Activated CD8-positive, alpha-beta memory T cell treated with anti-CD3 and anti-CD28 coated beads for 48 hours (primary cell): ENCODE measurements at places on chromosomes 2 and 18.
A peak's percentile ranks its signal among the peaks of the same experiment; 100 is the strongest.

- DNase-seq: no peak
Measured at GRCh38 chr2:173584676-173585458, 230.2 kb downstream of the CDCA7 start.

DNA sequence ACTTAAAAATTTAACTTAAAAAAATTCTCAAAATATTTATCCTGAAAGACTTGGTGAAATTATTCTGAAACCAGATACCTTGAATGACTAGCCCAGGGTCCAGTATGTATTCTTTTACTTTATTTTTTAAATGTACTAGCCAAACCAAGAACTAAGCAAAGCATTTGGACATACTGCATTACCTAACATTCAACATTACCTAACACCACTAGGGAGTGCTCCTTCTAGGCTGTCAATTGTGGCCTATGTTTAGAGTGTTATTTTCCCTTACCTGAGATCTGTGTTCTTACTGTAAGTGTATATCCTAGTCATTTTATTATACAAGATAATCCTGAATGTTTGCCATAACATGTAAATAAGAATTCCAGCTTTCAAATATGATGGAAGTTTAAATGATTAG, 496.6 kb downstream of the PTPRM start:
- no peak for DNase-seq

DNA sequence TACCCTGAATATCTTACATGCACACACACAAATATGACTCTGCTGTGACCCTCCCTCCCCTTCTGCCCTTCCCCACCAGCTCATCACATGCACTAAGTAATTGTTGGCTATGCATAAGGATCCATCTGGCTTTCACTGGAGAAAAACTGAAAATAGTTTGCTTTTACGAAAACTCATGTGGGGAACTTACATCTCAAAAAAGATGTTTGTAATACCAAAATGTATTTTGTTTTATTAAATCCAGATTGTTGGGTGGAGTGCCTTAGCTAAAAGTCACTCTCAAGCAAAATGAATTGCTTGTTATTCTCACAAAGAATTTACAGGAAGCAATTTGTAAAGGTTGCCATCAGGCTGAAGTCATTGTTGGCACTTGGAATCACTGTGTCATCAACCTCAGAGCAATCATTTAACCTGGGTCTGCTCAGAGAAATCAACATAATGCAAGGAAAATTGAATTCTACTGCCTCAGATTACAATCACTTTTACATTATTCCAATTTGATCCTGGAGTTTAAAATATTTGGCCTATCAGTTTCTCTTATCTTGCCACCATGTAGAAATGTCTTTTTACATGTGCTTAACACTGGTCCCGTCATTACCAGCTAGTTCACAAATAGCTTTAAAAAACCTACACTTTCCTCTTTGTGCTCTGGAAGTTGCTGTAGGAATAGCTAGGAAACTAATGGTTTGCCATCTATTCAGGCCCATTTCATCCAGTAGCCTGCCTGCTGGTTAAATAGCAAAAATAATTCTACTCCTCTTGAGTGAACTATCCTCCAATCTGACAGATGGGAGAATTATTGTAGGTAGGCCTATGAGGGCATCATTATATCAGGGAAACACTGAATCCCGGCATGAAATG, 90.3 kb upstream of the TMEM17 start:
- DNase-seq: no peak

- no peak for DNase-seq
Measured at GRCh38 chr2:5764041-5764440, 71.9 kb downstream of the SOX11 start.

DNA sequence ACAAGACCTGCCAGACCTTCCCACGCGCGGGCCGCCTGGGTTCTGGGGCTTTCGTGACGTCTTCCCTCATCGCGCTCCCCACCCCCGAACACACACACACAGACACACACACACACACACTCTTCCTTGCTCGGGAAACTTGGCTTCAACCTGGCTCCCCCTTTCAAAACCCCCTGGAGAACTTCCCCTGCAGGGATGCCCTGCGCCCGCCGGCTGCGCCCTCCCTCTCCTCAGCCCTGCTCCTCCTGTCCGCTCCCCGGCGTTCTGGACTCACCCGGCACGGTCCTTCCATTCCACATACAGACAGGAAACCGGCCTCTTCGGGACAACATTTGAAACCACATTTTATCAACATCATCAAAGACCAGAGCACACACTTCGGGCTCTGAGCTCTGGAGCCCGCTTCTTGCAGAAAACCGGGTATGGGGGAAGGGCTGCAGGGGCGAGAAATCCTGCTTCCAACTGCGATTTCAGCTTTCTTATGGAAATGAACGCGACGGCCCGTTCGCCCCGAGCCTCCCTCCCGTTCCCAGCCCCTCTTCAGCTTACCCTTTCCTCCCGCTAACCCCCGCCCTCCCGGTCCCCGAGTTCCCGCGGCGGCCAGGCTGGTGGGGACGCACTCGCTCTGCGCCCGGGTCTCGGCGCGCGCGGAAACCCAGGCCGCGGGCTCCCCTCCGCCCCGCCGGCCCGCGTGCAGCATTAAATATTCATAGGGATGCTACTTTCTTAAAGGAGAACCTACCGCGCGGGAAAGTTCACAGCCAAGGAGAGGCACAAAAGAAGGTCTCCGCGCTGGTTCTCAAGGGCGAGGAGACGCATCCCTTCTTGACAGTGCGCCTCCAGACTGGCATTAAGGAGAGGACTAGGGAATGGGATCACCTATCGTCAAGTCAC, 18.3 kb downstream of the POU3F3 start:
- DNase-seq: no peak

DNA sequence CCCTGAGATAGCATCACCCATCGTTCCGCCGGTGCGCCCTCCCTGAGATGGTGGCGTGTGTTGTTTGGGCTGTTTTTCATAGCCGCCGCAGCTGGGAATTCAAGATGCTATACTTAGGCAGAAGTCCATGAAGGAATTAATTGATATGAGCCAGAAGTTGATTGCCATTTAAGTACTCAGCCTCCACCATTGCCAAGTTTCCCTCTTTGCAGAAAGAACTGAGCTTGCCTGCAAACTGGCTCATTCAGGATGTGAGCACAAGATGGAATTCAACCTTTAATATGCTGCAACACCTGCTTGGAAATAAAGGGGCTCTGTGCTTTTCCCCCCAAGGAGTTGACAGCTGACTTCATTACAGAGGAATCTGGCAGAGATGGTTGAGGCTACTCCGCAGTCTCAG, 295.5 kb downstream of the ZNF521 start:
- DNase-seq: no peak

GRCh38 chr2:36672199-36672598, 24.3 kb upstream of the VIT start:
- no peak for DNase-seq

GRCh38 chr2:29699045-29699444, 222.3 kb downstream of the ALK start:
- no peak for DNase-seq

DNA sequence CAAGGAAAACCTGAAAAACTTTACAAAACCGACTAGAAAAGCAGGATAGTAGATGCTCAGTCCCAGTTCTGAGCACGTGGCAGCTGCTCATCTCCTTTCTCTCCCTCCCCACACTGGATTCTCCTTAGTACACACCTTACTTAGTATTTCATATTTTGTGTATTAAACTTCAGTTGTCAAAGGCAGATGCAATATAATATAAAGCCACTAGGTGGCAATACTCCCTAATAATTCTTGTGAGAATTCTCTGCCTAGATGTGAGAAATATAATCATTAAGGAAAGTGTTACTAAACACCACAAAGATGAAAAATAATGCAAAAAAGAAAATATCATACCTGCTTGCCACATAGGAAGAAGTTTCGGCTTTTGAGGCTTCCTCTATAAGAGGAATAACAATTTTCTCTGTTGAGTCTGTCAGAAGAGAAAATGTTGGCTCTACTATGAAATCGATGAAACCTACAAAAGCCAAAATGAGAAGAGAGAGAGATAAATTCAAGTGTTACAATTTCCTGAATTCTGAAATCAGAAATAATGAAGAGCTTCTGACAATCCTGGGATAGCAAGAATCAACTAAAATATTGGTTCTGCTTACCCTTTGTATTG, 200.6 kb downstream of the PPP1R1C start:
- no peak for DNase-seq

DNA sequence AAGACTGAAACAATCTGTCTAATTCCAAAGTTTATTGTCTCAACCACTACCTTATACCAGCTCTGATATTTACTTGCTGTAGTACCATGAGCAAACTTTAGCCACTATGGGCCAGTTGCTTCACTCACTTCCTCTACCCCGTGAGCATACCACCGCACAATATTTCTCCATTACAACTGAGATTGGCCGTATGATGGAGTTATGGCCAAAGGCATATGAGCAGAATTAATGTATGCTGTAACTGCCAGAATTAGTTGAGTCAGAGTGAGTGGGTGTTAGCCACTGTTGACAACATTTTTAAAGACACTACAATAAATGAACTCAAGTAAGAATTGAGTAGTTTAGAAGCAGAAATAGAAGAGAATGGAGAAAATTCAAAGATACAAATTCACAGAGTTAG, 69.7 kb downstream of the LRATD1 start:
- no peak for DNase-seq

- DNase-seq: no peak
Measured at GRCh38 chr2:144516411-144516980, 3.4 kb downstream of the ZEB2 start.

- no peak for DNase-seq
Measured at GRCh38 chr2:46068636-46069035, 228.6 kb upstream of the EPAS1 start.

- peak; percentile 49 for DNase-seq
Measured at GRCh38 chr2:239298116-239298804, 102.6 kb downstream of the HDAC4 start.

DNA sequence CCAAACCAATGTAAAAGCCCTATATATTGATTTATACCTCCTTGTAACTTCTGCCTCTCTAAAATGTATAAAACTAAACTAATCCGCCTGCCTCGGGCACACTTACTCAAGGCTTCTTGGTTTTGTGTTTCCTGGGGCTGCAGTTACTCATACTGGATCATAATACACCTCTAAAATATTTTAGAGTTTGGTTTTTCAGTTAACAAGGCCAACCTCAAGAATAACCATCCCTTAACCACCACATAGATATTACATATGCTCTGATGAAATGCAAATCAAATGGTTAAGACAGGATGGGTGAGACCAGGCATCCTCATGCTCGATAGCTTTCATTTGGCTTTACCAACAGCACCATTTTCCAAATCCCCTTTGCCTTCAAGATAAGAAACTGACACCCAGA, 46.4 kb downstream of the UXS1 start:
- DNase-seq: no peak

GRCh38 chr2:199940373-199940772, 14.9 kb downstream of the TYW5 start:
- no peak for DNase-seq

GRCh38 chr2:178526256-178526655, 46.0 kb downstream of the PLEKHA3 start:
- no peak for DNase-seq

GRCh38 chr2:128304715-128305554, 13.7 kb downstream of the HS6ST1 start:
- no peak for DNase-seq

DNA sequence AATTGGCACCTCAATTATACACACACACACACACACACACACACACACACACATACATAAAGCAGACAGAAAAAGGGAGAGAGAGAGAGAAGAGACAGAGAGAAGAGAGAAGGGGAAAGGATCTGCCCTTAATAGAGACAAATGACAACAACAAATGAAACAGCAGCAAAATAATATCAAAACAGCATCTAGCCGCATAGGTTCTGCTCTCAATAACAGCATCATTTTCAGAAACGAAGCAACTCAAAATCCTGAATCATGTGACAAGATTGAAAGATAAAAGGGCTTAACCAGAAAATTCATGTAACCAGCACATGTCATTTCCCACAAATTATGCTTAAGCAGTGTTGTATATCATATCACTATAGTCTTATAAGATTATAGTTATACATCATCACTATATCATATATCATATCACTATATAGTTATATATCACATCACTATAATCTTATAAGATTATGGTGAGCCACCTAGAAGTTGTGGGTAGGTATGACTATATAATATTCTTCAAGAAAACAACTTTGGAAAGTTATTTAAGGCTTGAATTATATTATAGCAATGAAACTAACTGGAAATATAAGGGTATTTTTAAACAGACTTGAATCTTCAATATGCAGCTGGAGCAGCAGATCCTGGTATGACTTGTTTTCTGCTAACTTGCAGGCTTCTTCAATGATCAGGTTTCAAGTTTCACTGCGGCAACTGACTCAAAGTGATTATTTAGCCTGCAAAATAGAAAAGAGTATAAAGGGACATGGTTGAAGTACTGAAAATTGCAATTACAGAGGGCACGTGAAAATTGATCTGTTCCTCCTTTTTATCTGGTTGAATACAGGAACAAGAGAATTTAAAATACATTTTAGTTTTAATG, 16.1 kb upstream of the VPS54 start:
- DNase-seq: no peak

- no peak for DNase-seq
Measured at GRCh38 chr18:37487400-37487867, 78.2 kb downstream of the CELF4 start.

DNA sequence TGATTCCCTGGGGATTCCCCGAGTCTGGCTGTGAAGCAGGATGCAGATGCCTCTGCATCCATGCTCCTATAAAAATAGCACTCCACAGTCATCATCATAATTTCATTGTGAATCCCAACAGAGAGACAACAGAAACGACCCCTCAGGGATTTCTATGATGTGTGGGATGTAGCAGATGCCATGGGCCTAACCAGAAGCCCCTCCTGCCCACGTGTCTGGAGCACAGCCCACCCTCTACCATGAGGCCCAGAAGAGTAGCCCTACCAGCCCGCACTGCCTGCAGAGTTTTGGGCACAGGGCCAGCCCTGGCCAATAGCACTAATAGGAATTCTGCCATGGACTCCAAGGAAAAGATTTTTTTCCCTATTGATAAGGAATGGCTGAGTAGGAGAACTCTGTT, 66.6 kb downstream of the GYPC start:
- no peak for DNase-seq

DNA sequence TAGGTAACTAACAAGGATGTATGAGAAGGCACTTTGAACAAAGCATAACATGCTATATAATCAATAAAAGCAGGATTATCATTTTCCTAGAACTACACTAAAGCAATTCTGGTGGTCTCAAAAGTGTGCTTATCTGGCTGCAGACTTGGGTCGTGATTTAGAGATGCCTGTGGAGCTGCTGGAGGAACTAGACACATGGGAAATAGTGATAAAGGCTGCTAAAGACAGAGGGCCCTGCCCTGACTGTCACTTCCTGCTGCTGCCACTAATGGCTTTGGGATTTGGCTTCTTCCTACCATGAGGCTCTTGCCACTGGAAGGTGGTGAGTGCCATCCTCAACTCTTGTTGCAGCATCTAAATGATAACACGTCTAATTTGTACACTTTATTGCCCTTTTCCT, 22.5 kb downstream of the TMEM178A start:
- no peak for DNase-seq

GRCh38 chr2:120824246-120824645, 88.6 kb downstream of the GLI2 start:
- DNase-seq: no peak

- DNase-seq: no peak
Measured at GRCh38 chr18:50183556-50183955, 11.4 kb downstream of the MYO5B start.

- peak; percentile 44 for DNase-seq
Measured at GRCh38 chr18:50967714-50968661, at the start of gene ELAC1. ELAC1 (plus strand) TSS chr18:50968040; CDS start chr18:50974405, 6,365 bp downstream.
